ENCODE measurements at places on chromosomes 2 and 18. TPM values are rescaled to one million over a fixed set of nuclear protein-coding genes. Genes with fewer than 3 reads are reported as not detected.

Gene POTEJ
- not detected for total RNA-seq

DNA sequence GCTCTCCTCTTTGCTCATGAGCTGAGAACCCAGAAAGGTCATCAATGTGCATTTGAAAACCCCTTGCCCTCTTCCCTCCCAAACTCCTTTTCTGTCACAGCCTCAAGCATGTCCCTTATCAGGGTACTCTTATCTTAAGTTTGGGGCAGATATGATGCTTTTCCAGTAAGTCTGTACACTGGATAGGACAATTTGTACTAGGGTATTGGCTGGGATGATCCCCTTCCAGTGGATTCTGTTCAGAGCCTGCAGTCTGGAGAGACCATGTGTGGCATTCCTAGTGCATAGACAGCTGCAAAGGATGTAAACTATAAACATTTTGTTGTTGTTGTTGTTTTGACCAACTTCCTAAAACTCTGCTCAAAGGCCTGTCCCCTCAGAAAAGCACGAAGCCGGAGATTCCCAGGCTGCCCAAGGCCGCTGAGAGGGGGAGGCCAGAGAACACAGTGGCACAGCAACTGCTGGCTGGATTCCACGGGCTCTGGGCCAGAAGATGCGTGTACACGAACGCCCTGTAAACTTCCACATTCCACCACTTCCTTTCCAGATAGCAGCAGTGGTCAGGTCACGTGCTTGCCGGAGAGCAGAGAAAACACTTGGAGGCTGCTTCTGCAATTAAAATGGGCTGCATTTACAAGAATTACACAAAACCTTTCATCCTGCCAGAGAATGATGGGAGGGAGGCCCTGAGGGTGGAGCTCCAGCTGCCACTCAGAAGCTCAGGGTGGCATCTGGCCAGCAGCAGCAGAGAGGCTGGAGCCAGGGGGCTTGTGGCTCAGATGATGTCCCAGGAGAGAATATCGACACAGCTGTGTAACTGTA is 42.1 kb downstream of the BMP10 start:
- DNase-seq: peak; percentile 55

GRCh38 chr2:76639171-76639680 is 883.0 kb downstream of the LRRTM4 start:
- DNase-seq: no peak

- no peak for DNase-seq
Observed at GRCh38 chr2:173448938-173449471, 94.3 kb downstream of the CDCA7 start.

- DNase-seq: peak; percentile 15
Observed at GRCh38 chr2:43675646-43676321, 445 bp downstream of the C1GALT1C1L start.

GRCh38 chr2:191410646-191411436 is 165.6 kb downstream of the MYO1B start:
- DNase-seq: no peak

GRCh38 chr18:80044072-80044471 is 9.8 kb downstream of the RBFA start:
- DNase-seq: no peak

GRCh38 chr18:76687304-76687962 is 134.9 kb upstream of the ZNF236 start:
- no peak for DNase-seq

- no peak for DNase-seq
Observed at GRCh38 chr2:11580697-11581096, 46.9 kb downstream of the GREB1 start.

Gene TNFAIP6
- 0.41 TPM for total RNA-seq
